GM03348 (cell line): ENCODE measurements at places on chromosomes 6 and 20.
A peak's percentile ranks its signal among the peaks of the same experiment; 100 is the strongest.

DNA sequence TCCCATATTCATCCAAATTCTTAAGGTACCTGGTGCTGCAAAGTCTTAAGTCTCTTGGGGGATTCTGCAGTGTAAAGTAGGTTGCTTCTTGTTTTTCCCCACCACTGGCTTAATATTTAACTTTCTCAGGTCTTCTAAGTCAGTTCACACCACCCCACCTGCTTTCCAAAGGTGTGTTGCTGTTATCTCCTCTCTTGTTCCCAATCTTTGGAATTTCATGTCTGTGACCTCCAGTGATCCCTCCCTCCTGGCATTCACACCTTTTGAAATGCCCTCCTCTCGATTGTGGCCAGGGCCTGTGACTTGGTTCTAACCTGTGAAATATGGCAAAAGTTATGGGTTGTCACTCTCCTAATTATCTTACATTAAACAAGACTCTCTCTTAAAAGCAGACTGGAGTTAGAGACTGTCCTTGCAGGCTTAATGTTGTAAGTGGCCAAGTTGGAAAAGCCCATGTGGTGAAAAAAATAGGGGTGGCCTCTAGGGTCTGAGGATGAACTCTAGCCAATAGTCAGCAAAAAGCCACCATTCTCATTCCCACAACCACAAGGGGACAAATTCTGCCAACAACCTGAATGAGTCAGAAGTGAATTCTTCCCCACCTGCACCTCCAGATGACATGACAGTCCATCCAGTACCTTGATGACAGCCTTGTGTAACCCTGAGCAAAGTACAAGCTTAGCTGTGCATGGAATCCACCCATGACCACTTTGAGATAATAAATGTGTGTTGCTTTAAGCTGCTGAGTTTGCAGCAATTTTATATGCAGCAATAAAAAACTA is 45.1 kb downstream of the ADGRF1 start:
- DNase-seq, result no peak

DNA sequence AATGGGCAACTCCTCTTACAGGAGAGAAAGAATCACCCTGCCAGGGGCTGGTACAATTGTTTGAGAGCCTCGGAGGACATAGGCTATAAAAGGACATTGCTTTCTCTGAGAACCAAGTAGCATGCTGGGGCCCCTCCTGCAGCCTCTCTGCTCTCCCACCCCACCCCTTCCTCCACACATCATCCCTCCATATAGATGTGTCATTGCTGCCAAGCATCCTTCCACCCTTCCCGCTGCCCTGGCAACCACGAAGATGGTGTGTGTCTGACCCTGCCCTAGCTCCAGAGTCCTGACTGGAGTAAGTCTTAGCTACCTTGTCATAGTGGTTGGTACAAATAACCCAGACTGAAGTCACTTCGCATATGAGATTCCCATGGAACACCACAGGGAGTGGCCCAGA is 129.7 kb downstream of the SNX5 start:
- DNase-seq, result no peak

GRCh38 chr20:2742934-2743559 is 50.5 kb downstream of the EBF4 start:
- peak; percentile 82 for DNase-seq

- peak; percentile 53 for DNase-seq
Observed at GRCh38 chr20:62355516-62355877, 11.6 kb downstream of the LAMA5 start.

GRCh38 chr6:5786321-5786968 is 220.3 kb downstream of the NRN1 start:
- no peak for DNase-seq

DNA sequence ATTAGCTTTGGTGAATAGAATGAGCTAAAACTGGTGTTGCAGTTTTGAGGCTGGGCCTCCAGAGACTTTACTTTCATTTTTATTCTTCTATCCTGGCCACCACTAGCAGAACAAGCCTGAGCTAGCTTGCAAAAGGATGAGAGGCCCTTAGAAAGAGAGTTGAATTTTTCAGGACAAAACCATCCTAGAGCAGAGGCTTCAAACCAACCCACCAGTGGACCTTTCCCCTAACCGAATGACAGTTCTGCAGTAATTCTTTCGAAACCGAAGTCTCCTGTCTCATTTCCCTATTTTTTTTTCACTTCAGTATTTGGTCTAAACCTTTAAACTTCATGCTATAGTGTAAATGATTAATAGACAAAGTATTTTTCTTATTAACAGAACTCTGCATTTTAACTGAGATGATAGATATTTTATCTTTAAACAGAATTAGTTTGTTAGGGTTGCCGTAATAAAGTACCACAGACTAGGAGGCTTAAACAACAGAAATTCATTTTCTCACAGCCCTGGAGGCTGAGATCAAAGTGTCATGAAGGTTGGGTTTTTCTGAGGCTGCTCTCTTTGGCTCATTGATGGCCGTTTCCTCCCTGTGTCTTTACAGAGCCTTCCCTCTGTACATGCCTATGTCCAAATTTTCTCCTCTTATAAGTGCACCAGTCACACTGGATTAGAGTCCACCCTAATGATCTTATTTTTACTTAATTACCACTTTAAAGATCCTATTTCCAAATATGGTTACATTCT is 80.6 kb upstream of the PAK5 start:
- no peak for DNase-seq

DNA sequence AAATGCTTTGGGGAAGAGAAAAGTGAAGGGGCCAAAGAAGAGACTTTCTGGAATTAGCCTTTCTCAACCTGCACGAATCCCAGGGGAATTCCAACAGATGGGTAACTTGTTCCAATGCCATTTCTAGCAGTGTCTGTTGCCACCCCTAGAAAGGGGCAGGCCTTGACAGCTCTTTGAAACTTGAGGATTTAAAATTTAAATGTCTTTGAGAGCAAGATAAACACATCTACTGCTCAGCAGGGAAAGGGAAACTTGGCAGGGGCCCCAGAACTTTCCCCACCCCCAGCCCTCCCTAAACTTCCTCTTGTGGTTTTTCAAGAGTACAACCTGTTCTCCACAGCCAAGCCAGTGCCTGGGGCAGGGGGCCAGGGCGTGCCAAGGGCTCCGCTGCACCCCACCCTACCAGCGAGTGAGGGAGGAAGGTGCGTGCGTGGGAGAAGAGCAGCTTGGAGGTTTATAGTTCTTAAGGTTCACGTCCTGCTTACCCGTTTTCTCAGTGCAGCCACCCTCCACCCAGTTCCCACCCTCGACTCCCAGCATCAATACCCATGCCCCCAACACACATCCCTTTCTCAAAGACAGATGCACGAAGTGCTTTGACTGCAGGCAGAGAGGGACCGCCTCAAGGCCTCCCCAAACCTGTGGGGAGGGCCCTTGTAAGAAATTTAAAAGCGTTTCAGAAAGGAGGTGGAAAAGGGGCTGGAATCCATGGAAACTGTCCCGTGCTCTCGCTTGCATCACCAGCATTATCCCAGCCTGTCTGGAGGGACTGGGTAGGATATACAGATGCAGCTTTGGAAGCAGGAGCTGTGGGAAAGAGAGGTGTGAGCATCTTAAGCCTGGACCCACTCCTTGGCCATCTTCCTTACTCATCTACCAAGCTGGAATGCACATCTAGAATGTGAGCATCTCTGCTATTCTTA is 4.5 kb upstream of the TAF8 start:
- DNase-seq, result peak; percentile 34

DNA sequence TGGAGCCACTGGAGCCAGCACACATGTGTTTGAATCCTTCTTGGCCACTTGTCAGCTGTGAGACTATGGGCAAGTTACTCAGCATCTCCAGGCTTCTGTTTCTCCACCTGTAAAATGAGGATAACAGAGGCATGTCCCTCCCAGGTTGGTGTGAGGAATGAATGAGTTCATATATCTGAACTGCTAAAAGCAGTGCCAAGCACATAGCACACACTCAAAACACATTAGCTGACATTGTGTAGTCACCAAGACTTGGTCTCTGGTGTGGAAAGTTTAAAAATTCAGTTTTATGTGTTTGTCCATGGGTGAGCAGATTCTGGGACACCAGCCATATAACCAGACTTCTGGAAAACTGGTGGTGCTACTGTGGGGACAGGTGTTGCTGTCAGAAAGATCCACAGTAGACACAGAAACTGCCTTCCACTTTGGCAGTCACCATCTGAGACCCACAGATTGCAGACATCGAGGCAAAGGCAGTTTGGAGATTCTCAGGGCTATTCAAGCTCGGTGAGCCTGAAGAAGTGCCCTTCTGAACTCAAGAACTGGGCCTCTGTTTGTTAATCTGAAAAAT is 115.8 kb downstream of the MRPL14 start:
- no peak for DNase-seq

- no peak for DNase-seq
Observed at GRCh38 chr20:1424336-1424735, 31.5 kb upstream of the FKBP1A start.

DNA sequence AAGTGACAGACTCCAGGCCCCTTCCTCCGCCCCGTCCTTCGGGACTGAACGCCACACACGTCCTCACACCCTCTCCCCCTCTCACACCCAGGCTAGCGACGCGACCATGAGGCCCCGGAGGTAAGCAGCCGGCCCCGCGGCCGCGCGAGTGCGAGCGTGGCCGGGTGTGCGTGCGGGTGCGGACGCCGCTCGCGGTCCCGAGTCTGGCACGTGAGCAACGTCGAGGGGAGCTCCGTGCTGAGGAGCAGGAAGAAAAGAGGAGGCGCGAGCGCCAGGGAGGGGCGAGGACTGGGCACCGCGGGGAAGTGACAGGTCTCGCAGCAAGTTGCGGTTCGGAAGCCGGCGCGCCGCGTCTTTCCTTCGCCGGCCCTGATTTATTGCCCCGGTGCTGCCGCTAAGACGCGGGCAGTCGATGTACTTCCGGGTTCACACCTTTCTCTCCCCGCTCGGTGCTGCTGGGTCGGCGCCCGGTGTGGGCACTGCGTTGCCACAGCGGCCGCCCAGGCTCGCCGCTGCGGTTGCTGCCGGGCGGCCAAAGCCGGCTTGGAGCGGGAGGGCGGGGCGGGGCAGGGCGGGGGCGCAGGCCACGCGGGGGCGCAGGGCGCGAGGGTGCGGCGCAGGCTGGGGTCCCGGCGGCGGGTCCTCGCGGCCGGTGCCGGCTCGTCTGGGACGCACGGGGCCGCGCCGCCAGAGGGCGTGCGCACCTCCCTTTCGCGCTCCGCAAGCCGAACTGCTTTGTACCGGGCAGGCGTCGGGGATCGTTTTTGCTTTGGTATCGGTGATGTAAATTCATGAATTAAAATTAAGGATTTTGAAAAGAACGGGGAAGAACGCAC is 15.8 kb upstream of the LIN28B start:
- peak; percentile 85 for DNase-seq

GRCh38 chr6:141491684-141492083 is 641.0 kb upstream of the GJE1 start:
- DNase-seq, result no peak

GRCh38 chr6:169190144-169190584 is 63.5 kb downstream of the THBS2 start:
- DNase-seq, result peak; percentile 96

GRCh38 chr6:9332241-9332780 is 897.0 kb upstream of the SLC35B3 start:
- no peak for DNase-seq
